Naive thymus-derived CD4-positive, alpha-beta T cell (primary cell): ENCODE measurements at places on chromosomes 4 and X.
A peak's percentile ranks its signal among the peaks of the same experiment; 100 is the strongest.

GRCh38 chr4:44159991-44160390 is 288.6 kb downstream of the KCTD8 start:
- no peaks in the 10 kb centered on the region for H3K4me1 ChIP-seq
- no peak for DNase-seq
- H3K27me3 ChIP-seq: no peaks in the 10 kb centered on the region

- H3K4me3 ChIP-seq: no peak overlapping the region
- no peak for DNase-seq
- H3K36me3 ChIP-seq: no peaks in the 10 kb centered on the region
- no peaks in the 10 kb centered on the region for H3K27me3 ChIP-seq
- H3K27ac ChIP-seq: no peak overlapping the region
Measured at GRCh38 chrX:17104433-17104832, 158.0 kb downstream of the REPS2 start.

GRCh38 chr4:69532886-69533506 is 37.3 kb upstream of the UGT2B4 start:
- DNase-seq: no peak
- no peaks in the 10 kb centered on the region for H3K36me3 ChIP-seq
- H3K4me1 ChIP-seq: no peaks in the 10 kb centered on the region
- no peak overlapping the region for H3K27ac ChIP-seq
- H3K4me3 ChIP-seq: no peak overlapping the region
- H3K27me3 ChIP-seq: no peaks in the 10 kb centered on the region

- no peaks in the 10 kb centered on the region for H3K4me1 ChIP-seq
- H3K27ac ChIP-seq: no peak overlapping the region
- H3K4me3 ChIP-seq: no peak overlapping the region
Measured at GRCh38 chrX:97065066-97065465, 181.4 kb downstream of the RPA4 start.

DNA sequence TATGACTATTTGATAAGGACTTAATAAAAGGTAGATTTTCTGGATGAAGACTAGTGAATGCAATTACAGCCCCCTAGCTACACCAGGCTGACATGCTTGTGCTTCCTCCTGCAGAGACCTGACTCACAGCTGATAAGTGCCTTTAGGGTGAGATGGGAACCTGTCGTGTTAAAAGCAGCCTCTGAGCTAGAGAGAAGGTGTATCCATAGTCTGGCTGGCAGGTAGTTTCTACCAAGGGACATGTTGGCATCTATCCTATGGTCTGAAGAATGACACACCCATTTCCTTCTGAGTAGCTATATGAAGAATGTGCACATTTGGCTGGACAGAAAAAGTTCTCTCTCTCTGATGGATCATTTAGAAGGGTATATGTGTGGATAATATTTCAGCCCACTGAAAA is 64.1 kb downstream of the PARM1 start:
- no peak overlapping the region for H3K27ac ChIP-seq
- no peaks in the 10 kb centered on the region for H3K36me3 ChIP-seq
- DNase-seq: no peak
- H3K27me3 ChIP-seq: no peaks in the 10 kb centered on the region
- no peak overlapping the region for H3K4me3 ChIP-seq

GRCh38 chr4:97530676-97531075 is 612.6 kb downstream of the STPG2 start:
- H3K27ac ChIP-seq: no peak overlapping the region
- H3K36me3 ChIP-seq: no peaks in the 10 kb centered on the region
- H3K4me1 ChIP-seq: no peaks in the 10 kb centered on the region

DNA sequence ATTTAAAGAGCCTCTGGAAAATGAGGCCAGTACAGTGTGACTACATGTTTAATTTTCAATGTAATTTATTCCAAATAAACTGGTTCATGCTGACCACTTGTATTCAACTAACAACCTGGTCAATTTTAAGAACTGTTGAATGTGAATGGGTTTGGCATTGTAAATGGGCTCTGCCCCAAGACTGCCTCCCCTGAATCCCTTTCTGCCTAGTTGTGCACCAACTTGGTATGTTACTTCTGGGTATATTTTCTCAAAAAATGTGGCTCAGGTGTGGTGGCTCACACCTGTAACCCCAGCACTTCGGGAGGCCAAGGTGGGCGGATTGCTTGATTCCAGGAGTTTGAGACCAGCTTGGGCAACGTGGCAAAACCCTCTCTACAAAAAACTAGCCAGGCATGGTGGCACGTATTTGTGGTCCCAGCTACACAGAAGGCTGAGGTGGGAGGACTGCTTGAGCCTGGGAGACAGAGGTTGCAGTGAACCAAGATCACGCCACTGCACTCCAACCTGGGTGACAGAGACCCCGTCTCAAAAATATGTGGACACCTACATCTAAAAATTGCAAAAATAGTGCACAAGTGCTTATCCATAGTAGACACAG is 7.2 kb downstream of the RPL9 start:
- H3K36me3 ChIP-seq: peaks cover 12% of the 10 kb centered on the region
- no peak for DNase-seq

GRCh38 chrX:13265549-13266132 is 54.2 kb downstream of the ATXN3L start:
- H3K27ac ChIP-seq: no peak overlapping the region
- no peaks in the 10 kb centered on the region for H3K36me3 ChIP-seq
- no peaks in the 10 kb centered on the region for H3K27me3 ChIP-seq
- no peak for DNase-seq
- H3K4me1 ChIP-seq: no peaks in the 10 kb centered on the region

DNA sequence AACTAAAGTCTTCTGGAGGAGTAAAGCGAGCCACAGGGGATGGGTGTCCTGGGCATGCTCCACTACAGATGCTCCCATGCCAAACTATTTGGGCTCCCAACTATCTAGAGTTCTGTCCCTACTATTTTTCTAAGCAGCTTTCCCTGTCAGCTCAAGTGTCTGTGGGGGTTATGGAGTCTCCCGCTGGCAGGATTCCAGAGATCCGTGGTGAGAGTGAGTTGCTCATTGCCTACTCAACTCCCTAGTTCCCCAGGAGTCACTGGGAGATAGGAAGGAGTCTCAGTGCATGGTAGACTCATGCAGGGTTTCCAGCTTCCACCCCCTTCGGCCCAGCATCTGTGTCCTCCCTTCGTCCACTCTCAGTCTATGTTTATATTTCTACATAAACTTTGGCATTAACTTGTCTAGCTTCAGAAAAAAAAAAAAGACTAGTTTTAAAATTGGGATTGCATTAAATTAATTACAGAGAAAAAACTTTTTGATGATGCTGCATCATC is 55.1 kb upstream of the INPP4B start:
- H3K27me3 ChIP-seq: no peaks in the 10 kb centered on the region
- no peak for DNase-seq
- H3K36me3 ChIP-seq: no peaks in the 10 kb centered on the region

- H3K27ac ChIP-seq: peak overlapping the region; percentile 17
- DNase-seq: peak; percentile 25
- H3K4me1 ChIP-seq: peaks cover 37% of the 10 kb centered on the region
- peaks cover 6% of the 10 kb centered on the region for H3K36me3 ChIP-seq
- H3K27me3 ChIP-seq: no peaks in the 10 kb centered on the region
Measured at GRCh38 chr4:1310796-1311631, 21.3 kb downstream of the MAEA start.

DNA sequence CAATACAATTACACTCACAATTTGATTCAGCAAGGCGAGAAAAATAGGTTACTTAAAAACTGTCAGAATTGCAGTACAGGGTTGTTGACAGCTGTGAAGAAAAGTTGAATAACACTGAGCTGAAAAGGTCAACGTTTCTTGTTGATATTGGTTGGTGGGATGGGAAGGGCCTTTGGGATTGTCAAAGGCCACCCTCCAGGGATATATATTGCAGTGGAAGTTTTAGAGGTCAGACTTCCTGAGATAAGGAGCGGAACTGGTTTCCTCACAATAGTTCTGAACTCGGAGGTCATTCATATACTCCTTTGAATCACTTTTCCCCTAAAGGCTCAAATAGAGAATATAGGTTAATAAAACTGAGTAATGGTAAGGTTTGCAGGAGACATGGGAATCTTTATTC is 417.2 kb downstream of the RAPGEF2 start:
- no peaks in the 10 kb centered on the region for H3K36me3 ChIP-seq
- H3K27me3 ChIP-seq: no peaks in the 10 kb centered on the region
- no peak for DNase-seq
- no peak overlapping the region for H3K27ac ChIP-seq
- H3K4me3 ChIP-seq: no peak overlapping the region

DNA sequence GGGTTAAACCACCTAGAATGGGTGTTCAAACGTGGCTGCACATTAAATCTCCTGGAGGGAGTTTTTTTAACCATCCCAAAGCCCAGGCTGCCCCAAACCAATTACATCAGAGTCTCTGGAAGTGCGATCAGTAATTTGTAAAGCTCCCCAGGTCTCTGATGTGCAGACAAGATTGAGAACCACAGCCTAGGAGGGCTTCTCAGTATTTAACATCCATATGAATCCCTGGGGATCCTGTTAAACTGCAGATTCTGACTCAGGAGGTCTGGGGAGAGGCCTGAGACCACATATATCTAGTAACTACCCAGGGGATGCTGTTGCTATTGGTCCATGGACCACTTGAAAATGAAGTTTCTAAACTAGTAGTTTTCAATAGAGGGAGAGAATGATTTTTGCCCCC is 42.6 kb downstream of the SMPX start:
- DNase-seq: no peak
- H3K27ac ChIP-seq: no peak overlapping the region
- H3K4me3 ChIP-seq: no peak overlapping the region
- no peaks in the 10 kb centered on the region for H3K36me3 ChIP-seq
- no peaks in the 10 kb centered on the region for H3K4me1 ChIP-seq

DNA sequence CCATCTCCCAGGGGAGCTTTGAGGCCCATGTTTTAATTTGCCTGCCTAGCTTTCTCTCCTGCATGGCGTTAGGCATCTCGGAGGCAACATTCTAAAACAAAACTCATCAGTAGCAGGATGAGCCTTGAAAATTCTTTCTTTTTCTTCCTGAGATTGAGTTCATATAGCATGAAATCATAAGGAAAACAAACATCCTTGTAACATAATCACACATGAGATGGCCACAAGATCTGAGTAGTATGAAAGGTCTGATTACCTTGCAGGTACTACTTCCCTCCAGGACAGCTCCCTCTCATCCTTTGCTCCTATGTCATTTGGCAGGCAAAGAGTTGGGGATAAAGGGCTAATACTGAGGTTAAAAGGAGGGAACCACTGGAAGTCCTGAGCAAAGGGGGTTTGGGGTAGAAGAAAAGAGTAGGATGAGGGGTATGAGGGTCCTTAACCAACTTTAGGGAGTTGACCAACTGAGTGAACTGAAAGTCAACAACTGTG is 37.5 kb upstream of the CXCL8 start:
- DNase-seq: no peak
- H3K4me3 ChIP-seq: no peak overlapping the region
- H3K4me1 ChIP-seq: no peaks in the 10 kb centered on the region
- H3K36me3 ChIP-seq: no peaks in the 10 kb centered on the region
- no peaks in the 10 kb centered on the region for H3K27me3 ChIP-seq

DNA sequence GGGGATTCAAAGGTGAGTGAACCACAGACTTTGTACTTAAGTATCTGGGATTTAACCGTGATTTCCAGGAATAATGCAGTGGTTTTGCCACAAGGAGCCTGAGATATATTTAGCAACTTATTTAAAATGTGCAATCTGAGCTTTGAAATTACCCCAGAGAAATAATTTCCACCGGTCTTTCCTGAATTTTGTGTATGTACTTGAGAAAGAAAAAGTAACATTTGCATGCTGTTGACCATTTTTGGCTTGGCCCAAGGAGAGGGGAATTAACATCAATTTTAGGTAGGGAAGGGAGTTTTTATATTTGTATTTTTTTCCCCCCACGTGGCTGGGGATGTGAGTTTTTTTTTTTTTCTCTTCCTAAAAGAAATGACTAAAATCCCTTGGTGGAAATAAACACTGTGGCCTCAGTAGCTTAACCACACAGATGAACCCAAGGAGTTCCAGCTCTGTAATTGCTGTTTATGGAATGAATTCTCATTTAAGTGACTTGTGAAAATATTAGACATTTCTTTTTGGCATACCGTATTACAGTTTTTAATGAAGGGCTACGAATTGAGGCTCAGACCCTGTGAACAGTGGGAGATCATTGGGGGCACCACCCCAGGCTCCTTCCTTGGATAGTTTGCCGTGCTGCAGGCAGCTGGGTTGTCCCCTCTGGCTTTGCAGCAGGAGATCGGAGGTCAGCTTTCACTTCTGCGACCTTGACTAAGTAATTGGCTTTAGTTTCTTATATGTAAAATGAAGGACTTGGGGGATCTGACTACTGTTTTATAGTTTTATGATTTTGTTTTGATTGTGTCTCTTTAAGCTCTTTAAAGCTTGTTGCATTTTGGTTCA is 116.1 kb downstream of the ARHGAP10 start:
- H3K36me3 ChIP-seq: no peaks in the 10 kb centered on the region
- no peak for DNase-seq
- H3K4me1 ChIP-seq: no peaks in the 10 kb centered on the region
- no peak overlapping the region for H3K27ac ChIP-seq
- H3K4me3 ChIP-seq: no peak overlapping the region

- H3K27me3 ChIP-seq: no peaks in the 10 kb centered on the region
- H3K36me3 ChIP-seq: no peaks in the 10 kb centered on the region
- H3K27ac ChIP-seq: no peak overlapping the region
- no peak for DNase-seq
- H3K4me3 ChIP-seq: no peak overlapping the region
Measured at GRCh38 chr4:152849350-152849749, 69.6 kb downstream of the ARFIP1 start.

- no peaks in the 10 kb centered on the region for H3K27me3 ChIP-seq
- no peak overlapping the region for H3K4me3 ChIP-seq
- no peaks in the 10 kb centered on the region for H3K36me3 ChIP-seq
- H3K27ac ChIP-seq: no peak overlapping the region
Measured at GRCh38 chrX:43557792-43558191, 98.3 kb upstream of the MAOA start.

- no peak for DNase-seq
- H3K4me1 ChIP-seq: no peaks in the 10 kb centered on the region
- no peak overlapping the region for H3K4me3 ChIP-seq
- H3K27ac ChIP-seq: no peak overlapping the region
- no peaks in the 10 kb centered on the region for H3K27me3 ChIP-seq
Measured at GRCh38 chr4:7095611-7096155, 27.8 kb upstream of the GRPEL1 start.

GRCh38 chrX:14598330-14598729 is 69.0 kb downstream of the GLRA2 start:
- H3K27me3 ChIP-seq: no peaks in the 10 kb centered on the region
- no peaks in the 10 kb centered on the region for H3K36me3 ChIP-seq
- H3K4me1 ChIP-seq: no peaks in the 10 kb centered on the region
- H3K27ac ChIP-seq: no peak overlapping the region

DNA sequence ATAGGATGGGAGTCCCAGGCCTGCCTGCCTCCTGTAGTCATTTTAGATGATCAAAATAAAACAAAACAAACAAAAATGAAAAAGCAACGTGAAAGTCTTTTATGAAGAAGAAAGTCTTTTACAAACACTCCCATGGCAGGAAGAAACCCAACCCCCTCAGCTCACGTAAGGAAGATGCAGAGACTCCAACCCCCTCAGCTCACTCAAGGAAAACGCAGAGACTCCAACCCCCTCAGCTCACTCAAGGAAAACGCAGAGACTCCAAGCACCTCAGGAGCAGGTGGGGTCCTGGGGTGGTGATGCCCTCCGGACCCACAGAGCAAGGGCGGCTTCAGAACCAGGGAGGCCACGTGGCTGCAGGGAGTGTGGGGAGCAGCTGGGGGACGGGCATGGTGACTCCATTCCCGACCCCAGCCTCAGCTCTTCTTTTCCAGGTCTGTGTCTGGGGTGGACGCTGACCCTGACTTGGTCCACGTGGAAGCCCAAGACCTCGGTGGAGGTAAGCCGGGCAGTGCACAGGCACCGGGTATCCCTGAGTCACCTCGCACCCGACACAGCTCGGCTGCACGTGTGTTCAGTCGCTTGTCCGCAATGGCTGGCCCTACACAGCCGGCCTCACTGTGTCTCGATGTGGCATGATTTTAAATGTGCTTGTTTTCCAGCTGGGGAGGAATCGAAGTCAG is 226.5 kb upstream of the PSAPL1 start:
- H3K4me1 ChIP-seq: no peaks in the 10 kb centered on the region
- no peak for DNase-seq
- no peaks in the 10 kb centered on the region for H3K36me3 ChIP-seq
- H3K27me3 ChIP-seq: no peaks in the 10 kb centered on the region
